IPS-NIHi11 (cell line): ENCODE measurements at places on chromosomes 1 and 21.
A peak's percentile ranks its signal among the peaks of the same experiment; 100 is the strongest.

DNA sequence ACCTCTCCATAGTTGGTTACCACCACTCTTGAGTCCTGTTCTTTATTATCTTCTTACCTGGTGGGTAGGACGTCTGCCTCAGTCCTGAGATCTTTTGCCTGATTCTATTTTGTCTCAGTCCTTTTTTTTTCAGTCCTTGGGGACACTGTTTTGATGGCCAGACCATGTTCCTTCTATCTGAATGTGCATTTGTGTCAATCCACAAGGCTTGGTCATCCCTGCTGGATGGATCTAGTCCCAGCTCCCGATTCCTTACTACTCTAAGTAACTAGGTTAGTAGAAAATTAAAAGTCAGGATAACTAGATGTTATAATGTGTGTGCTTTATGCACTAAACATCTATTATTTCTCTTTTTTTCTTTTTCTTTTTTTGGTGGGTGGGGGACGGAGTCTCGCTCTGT lies 28.1 kb upstream of the AK4 start:
- DNase-seq, result no peak

- DNase-seq, result no peak
Observed at GRCh38 chr1:74534241-74534640, 21.8 kb upstream of the LRRC53 start.

GRCh38 chr1:171218661-171219060 lies 29.6 kb upstream of the FMO1 start:
- no peak for DNase-seq

- no peak for DNase-seq
Observed at GRCh38 chr1:203754455-203754864, 10.5 kb upstream of the LAX1 start.

DNA sequence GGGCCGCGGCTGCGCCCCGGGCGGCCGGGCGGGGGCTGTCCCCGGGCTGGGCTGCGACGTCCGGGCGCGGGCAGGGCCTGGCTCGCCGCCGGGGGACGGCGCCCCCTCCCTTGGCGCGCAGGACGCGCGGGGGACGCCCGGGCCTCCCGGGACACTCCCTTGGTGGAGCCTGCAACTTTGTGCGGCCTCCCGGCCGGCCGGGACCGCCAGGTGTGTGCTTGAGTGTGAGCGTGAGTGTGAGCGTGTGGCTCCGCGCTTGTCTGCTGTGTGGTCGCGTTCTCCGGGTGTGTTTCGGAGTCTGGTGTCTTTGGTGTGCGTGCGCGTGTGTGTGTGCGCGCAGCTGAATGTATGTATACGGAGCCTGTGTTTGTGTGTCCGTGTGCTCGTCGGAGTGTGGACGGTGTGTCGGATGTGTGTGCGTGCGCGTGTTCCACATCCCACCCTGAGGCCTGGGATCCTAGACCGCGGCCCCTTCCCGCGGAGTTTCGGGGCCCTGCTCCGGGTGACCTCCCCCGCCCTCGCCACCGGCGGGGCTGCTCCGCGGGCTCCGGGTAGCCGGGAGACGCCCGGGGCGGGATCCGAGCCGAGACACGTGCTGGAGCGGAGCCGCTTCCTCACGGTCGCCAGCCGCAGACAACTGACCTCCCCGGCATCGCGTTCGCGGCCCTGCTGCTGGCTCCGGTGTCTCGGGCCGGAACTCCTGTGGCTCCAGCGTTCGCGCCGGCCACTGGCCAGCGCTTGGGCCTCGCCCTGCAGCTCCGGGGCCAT lies 1.7 kb downstream of the PTPRU start:
- peak; percentile 48 for DNase-seq

- peak; percentile 94 for DNase-seq
Observed at GRCh38 chr1:175887981-175888428, 144.6 kb upstream of the TNR start.
